Naive thymus-derived CD4-positive, alpha-beta T cell (primary cell): ENCODE measurements at places on chromosomes 4 and X.

DNA sequence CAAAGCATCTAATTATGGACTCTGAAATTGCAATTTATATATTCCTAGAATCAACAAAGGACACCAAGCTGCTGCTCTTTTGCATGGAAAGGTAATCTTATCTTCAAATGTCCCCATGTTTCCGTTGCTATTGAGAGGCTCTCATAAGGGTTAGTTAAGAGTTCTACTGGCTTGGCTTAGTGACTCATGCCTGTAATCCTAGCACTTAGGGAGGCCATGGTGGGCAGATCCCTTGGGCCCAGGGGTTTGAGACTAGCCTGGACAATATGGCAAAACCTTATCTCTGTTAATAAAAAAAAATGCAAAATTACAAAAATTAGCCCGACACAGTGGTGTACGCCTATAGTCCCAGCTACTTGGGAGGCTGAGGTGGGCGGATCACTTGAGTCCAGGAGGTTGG is 93.4 kb upstream of the RAPGEF2 start:
- DNase-seq: no peak

- no peak for DNase-seq
Measured at GRCh38 chr4:39285111-39285795, 80.9 kb downstream of the RFC1 start.

- DNase-seq: no peak
Measured at GRCh38 chr4:79611026-79611425, 203.0 kb upstream of the GK2 start.

DNA sequence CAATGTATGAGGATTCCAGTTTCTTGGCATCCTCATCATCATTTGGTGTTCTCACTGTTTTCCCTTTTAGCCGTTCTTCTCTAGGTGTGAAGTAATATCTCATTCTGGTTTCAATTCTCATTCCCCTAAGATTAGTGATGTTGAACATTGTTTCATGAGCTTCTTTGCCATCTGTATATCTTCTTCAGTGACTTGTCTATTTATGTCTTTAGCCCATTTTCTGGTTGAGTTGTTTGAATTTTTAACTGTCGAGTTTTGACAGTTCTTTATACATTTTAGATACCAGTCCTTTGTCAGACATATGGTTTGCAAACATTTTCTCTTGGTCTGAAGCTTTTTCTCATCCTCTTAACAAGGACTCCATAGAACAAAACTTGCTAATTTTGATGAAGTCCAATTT is 101.1 kb downstream of the NHSL2 start:
- DNase-seq: no peak

DNA sequence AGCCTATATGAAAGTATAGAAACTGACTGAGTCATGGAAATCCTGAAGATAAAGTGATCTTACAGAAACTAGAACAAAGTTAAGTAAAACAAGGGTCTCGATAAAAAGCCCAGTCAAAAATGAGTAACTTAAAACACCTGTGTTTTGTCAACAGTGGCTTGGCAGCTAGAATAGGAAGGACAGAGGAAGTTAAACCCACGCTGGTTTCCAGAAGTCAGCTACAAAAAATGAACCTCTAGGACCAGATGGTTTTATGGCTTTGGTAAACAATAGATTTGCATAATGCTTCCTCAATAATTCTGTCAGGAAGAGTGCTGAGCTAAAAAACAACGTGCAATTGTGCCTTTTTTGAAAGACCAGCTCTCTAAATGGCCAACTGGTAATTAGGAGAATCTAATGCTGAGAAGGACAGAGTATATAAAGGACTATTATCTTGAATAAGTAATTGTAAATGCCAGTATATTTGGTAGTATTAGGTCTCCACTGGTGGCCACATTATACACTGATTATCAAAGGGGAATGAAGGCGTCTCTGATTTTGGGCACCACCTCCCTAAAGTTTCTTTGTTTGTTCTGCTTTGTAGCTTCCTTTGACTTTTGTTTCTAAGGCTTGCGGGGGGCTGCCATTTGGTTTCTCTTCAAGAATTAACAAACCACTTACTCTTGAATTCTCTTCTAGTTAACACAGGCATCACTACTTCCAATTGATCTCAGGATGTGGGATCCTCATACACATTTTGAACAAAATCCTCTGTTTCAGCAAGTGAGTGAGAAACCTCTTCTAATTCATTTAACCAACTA is 72.2 kb upstream of the PPP3CA start:
- DNase-seq: no peak

DNA sequence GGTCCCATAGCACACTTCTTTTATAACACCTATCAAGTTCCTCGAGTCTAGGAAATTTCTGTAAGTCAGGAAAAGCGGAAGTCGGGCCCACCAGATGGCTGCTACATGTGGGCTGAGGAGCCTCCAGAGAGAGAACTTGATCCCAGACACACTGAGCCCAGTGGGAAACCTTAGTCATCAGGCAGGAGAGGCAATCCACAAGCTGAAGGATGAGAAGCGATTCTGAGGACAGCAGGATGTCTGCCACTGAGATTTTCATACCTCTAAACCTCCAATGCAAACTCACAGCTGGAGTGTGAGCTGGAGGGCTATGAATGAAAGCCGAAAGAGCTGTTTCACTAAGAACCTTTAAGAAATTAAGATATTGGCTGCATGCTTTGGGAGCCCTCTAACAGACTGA is 52.6 kb upstream of the PDHA1 start:
- DNase-seq: no peak

- no peak for DNase-seq
Measured at GRCh38 chr4:155591738-155592143, 74.9 kb upstream of the GUCY1A1 start.

DNA sequence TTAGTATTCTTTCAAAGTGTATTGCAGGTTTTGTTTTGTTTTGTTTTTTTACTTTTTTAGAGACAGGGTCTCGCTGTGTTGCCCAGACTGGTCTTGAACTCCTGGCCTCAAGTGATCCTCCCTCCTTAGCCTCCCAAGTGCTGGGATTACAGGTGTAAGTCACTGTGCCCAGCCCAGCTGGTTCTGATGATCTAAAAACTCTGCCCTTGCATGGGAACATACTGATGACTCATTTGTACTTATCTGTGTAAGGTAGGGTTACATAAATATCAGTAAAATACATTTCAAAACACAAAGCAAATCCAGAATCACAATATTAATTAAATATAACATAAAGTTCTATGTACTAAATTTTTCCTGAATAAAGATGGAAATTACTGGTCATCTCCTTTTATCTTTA is 7.4 kb upstream of the SLC9B1 start:
- DNase-seq: no peak

GRCh38 chrX:137071596-137071995 is 37.8 kb upstream of the GPR101 start:
- no peak for DNase-seq
